Kidney tubule cell (primary cell): ENCODE measurements at places on chromosomes 2 and 18.

- no peak for DNase-seq
Observed at GRCh38 chr2:34848132-34848531, 1249.0 kb upstream of the FAM98A start.

DNA sequence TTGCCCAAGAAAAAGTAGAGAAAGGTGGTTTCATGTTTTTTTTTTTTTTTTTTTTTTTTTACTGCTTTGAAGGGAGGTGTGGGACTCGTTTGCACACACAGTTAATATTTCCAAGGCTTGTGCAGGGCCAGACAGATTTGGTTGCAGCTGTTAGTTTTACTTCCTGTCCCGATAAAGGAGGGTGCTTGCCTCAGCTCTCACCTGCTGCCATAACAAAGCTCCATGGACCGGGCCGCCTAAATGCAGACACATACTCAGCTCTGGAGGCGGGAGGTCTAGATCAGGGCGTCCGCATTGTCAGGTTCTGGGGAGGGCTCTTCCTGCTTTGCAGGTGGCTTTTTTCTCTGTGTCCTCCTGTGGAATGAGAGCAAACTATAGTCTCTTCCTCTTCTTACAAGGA is 69.9 kb downstream of the ODC1 start:
- DNase-seq = no peak

DNA sequence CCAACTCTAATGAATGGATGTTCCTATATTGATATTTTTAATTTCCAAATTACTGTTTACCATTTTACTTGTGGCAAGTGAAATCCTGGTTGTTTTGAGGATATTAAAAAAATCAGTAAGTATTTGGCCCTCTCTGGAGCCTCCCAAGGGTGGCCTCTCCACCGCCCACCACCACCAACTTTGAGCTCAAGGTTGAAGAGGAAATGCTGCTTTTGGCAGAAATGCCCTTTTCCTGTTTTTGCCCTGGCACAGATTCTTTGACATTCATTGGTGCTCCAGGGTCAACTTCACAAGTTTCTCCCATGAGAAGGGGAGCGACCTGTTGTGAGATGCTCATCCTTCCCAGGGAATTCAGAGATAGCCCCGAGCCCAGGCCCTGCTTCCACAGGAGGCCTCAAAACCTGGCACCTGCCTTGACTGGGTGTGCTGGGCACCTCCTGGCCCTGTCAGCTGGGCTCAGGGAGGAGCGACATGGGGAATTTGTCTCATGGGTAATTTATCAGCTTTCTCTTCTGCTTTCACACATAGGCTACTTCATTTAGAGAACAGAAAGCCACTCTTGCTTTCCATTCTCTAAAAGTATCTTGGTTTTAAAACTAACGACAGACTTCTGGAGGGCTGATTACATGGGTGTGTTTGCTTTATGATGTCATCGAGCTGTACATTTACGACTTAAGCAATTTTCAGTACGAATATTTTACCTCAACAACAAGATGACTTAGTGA is 6.9 kb downstream of the CD8A start:
- DNase-seq = no peak

DNA sequence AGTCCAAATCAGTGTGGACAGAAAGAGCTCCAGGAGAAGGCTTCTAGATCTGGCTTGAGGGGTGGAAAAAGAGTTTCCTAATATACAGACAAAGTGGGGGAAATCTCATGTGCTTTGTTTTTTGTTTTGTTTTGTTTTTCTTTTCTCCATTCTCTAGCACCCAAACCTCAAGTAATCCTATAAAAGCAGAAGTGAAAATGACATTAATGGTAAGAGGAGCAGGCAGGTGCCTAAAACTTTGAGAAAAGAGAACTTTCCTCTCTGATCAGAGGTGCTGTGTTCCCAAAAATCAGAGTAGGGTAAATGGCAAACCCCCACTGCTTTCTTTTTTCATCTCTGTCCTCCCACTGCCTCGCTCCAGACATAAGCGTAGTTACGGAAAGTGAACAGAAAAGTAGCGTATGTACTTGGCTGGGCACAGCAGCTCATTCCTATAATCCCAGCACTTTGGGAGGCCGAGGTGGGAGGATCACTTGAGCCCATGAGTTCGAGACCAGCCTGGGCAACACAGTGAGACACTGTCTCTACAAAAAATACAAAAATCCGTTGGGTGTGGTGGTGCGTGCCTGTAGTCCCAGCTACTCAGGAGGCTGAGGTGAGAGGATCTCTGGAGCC is 77.8 kb downstream of the FAM161A start:
- no peak for DNase-seq

DNA sequence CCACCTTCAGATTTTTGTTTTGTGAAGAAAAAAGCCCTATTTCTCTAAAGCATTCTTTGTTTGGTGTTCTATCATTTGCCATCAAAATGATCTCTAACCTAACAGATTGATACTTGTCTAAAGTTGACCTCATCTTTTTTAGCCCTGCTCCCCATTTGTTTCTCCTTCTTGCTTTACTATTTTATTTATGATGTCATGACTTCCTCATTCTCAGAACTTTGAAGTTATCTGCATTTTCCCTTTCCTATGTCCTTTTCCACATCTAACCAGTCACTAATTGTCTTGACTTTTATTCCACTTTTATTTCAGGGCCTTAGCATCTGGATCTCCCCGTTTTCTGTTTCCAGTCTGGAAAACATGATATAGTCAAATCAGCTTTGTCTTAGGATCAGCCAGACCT is 8.3 kb downstream of the RAPGEF4 start:
- DNase-seq = no peak

- DNase-seq = peak; percentile 60
Observed at GRCh38 chr18:74546751-74547530, 12.6 kb downstream of the CNDP1 start.

- DNase-seq = no peak
Observed at GRCh38 chr2:152594792-152595191, 122.5 kb downstream of the PRPF40A start.

- peak; percentile 75 for DNase-seq
Observed at GRCh38 chr2:109510136-109511028, 103.4 kb downstream of the SEPTIN10 start.

DNA sequence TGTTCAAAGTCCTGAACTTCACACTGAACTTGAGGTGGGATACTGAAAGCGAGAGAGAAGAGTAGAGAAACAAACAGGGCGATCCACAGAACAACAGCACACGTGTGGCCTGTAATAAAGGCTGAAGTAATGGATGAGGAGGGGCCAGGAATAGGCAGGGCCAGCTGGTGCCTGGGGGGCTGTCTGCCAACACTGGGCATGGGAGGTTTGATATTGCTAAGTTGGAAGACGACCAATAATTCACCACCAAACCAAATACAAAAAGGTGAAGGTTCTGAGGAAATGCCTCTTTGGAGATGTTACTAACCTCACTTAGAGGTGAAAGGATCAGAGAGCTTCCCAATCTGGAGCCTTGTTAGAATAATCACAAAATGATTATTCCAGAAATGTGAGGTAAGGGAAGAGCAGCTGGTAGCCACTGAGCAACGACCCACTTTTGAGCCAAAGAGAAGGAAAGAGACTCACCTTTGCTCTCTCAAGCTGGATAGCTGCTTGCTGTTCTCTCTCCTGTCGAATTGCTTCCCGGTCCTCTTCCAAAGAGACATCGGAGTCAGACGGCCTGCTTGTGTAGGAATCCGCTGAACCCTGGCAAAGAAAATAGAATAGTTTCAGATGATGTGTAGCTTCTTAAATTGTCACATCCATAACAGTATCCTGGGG is 54.7 kb upstream of the ARL5A start:
- no peak for DNase-seq

DNA sequence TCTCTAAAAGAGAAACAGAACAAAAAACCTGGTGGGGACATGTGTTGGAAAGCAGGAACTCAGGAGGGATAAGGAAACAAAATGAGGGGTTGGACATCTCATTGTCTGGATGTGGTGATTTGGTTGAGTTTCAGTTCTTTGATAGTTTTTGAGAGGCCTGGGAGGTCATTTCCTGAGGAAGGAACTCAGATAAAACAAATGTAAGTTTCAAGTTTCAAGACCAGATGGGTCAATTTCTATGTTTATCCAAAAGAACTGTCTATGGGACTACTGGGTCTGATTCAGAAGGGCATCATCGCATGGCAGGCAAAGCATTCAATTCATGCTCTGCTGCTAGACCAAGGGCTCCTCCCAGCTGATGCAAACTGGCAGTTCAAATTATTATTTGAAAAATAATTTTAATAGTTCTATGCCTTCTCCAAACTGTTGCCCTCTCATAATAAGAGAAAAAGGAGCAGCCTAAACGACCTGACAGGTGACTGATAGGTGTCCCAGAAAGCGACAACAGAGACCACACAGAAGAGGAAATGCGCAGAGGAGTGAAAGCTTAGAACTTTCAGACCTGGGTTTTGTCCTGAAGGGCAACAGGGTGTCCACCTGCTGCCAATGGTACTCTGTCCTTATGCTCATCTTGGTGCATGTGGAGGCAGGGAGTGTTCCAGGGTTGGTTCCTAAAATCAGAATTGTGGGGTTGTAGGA is 39.3 kb upstream of the SH3RF3 start:
- DNase-seq = no peak

GRCh38 chr2:195675783-195676427 is 18.9 kb downstream of the SLC39A10 start:
- no peak for DNase-seq

DNA sequence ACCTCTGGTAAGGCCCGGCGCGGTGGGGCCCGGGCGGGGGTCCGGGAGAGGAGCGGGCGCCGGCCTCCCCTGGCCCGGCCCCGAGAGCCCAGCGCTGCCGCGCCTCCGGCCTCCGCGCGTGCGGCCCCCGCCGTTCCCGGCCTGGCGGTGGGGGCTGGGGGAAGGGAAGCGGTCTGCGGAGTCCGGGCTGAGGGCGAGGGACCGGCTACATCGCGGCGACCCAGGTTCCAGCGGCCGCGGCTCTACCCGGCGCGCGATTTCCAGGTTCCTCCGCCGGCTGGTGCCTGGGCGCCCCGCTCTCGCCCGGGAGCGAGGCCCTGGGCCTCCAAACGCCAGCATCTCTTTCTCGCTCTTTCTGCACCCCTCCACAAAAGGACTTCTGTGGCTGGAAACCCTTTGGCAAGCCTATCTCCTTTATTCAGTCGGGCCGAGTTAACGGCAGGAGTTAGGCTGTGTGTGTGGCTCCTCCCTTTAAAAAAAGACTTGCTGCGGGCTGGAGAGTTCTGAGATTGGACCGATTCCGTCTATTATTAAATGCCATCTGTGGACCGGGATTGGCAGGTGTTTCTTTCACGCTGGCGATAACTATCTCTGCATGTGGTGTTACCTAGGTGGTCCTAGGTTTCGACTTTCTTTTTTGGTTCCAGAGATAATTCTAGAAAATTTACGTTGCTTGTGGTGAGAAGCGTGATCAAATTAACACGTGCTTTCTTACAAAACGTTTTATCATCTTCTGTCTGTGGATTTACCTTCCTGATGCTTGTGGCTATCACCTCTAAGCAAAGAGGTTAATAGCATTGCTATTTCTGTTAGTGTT is 592 bp downstream of the ME2 start:
- peak; percentile 47 for DNase-seq

- DNase-seq = no peak
Observed at GRCh38 chr18:55252901-55253300, 293.6 kb upstream of the CCDC68 start.

- DNase-seq = no peak
Observed at GRCh38 chr2:191526536-191526935, 151.4 kb upstream of the NABP1 start.

GRCh38 chr2:146370826-146371225 is 1474.0 kb upstream of the ACVR2A start:
- no peak for DNase-seq

DNA sequence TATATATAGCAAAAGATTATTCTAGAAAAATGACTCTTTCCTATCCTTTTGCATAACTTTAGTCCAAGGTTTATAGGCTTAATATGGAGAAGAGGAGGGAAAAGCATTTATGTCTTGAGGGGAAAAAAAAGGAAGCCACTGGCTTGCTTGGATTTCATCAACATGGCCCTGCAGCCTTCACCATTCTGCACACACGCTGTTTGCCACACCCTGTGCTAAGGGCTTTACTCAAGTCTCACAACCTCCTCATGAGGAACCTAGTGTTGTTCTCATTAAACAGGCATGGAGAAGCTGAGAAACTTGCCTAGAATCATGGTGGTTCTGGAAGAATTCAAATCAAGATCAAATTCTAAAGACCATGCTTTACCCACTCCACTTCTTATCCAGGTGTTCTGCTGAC is 117.3 kb upstream of the TTC39C start:
- no peak for DNase-seq

DNA sequence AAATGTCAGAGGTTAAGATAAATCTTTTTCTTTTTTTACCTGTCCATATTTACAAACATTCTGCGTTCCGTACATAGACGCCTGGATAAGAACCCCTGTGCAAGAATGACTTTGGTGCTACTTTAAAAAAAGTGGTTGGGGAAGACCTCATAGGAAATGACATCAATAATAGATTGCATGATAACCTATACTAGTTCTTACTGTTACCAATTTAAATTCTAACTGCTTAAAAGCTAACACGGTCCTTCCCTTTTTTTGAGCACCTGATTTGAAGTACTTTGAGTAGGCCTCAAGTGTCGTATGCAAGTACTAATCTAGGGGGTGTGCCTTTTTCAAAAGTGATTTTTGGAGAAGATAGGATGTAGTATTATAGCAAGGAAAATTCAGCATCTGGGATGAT is 2.1 kb downstream of the SLC39A10 start:
- peak; percentile 11 for DNase-seq

DNA sequence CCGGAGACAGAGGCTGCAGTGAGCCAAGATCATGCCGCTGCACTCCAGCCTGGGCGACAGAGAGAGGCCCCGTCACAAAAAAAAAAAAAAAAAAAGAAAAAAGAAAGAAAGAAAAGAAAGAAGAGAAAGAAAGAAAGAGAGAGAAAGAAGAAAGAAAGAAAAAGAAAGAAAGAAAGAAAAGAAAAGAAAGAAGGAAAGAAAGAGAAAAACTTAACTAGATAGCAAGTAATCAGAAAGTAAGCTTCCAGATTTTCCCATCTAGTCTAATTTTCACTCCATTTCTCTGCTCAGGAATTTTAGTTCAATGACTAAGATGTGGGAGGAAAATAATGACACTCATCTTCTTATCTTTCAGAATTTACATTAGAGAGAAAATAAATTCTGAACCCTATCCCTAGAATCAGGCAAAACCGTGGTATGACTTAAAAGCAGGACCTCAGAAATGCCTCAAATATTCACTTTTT is 2.4 kb downstream of the GFPT1 start:
- DNase-seq = peak; percentile 8

DNA sequence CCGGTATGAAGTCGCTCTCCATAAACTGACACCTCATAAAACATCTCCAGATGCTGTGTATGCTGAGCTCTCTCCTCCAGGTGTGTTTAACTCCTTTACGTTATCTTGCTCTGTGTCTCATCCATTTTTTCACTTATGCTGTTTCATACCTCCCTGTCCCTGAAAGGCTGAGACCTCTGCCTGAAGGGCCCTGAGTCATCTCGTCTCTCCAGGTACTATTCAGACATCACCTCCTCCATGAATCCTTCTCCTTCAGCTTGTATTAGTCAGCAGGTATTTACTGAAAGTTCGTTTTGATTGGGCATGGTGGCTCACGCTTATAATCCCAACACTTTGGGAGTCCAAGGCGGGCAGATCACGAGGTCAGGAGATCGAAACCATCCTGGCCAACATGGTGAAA is 244.5 kb upstream of the EPHA4 start:
- no peak for DNase-seq

- no peak for DNase-seq
Observed at GRCh38 chr2:232275670-232276069, 102.9 kb upstream of the ALPP start.

- DNase-seq = no peak
Observed at GRCh38 chr18:11468617-11469016, 140.8 kb upstream of the SLC35G4 start.
